ENCODE measurements at places on chromosomes 11 and 22.

GRCh38 chr11:117771197-117771596, 25.8 kb downstream of the DSCAML1 start:
- DNase-seq = no peak

DNA sequence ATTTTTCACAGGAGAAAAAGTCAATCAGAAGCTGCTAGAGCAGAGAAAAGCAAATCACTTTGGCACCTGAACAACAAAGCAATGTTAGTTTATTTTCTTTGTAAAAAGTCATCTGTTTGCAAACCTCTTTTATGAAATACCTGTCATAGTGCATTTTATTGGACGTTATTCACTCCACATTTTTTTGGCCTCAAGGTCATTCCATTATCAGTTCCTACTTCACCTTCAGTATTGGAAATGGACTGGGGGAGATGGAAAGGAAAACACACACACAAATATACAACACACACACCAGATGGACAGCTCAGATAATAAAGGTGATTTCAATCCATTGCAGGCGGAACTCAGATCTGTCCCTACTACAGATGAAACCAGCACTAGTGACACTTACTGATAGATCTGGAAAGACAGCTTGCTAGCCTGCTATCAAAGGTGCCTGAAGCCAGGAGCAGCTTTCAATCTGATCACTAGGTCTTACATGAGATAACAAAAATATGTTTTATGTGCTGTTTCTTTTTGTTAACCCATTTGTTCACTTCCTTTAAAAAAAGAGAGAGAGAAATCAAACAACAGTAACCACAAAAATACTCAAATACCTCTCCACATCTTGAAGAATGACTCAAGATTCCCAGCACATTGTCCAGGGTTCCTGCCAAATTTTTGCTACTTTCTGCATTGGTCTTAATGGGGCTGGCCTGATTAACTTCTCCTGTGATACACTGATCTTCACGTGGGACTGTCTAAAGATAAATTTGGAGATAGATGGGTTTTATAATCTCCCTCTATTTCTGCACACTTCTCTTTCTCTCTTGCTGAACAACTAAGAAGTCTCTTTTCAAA, 844.3 kb upstream of the TENM4 start:
- no peak for DNase-seq

DNA sequence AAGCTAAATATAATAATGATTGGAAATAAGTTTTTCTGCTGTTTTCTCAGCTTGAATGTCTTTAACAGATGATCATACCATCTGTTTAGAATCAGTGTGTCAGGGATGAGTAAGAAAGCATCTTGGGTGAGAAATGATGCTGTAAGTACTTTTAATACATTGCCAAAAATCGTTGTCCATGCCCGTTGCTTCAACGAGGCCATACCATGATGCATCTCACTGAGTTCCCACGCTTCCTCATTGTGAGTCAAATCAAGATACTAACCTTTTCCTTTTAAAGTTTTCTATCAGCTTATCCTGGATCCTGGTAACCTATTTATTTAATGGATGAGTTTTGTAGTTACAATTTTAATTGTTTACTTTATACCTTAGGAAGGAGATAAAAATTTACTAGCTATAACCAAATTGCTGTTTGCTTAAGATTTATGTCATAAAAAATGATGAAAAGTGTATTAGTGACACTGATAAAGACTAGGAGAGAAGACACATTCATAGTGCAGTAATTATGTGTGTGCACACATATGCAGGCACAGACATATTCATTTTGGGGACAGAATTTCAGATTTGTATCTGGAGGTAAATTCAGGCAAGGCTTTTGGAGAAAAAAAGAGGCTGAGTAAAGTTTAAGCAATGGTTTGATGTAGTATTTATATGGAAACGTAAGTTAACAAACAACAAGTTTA, 154.8 kb downstream of the UVRAG start:
- DNase-seq = no peak

- no peak for DNase-seq
Observed at GRCh38 chr11:44199816-44200215, 104.3 kb downstream of the EXT2 start.

- DNase-seq = no peak
Observed at GRCh38 chr11:78773077-78773476, 198.4 kb upstream of the NARS2 start.

DNA sequence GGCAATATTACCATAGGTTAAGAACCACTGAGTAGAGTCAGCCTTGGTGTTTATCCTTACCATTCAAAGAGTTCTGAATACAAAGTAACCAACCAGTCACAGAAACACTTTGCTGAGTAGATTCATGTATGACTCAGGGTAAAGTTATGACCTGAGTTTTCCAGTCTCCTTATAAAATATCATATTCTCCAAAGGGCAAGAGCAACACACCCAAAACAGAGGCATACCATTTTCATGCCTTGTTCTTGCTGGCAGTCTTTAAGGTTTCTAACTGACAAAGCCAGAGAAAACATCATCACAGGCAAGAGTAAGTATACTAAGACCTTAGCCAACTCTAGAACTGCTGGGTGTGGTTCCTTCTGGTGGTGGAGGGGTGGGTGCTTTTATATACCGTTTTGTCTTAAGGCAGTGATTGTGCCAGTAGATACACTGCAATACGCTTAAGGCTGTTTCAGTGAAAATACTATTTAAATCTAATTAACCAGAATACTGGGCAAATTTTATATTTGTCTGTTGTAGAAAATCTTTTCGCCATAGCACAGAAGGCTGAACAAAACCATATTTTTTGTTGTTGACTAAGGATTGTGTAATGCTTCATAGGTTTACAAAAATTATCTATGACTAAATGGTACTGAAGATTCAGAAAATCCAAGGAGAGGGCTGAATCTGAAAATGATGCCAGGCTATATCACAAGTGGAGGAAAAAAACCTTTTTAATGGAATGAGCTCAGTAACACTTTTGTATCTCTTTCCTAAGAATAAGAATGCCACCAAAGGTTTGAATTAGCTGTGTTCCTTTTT, 3.0 kb downstream of the ATL3 start:
- no peak for DNase-seq

GRCh38 chr11:6245536-6245935, 6.6 kb downstream of the CNGA4 start:
- no peak for DNase-seq

- no peak for DNase-seq
Observed at GRCh38 chr11:57294225-57295131, 30.3 kb downstream of the TNKS1BP1 start.

- no peak for DNase-seq
Observed at GRCh38 chr11:119376197-119376847, 5.2 kb downstream of the USP2 start.

DNA sequence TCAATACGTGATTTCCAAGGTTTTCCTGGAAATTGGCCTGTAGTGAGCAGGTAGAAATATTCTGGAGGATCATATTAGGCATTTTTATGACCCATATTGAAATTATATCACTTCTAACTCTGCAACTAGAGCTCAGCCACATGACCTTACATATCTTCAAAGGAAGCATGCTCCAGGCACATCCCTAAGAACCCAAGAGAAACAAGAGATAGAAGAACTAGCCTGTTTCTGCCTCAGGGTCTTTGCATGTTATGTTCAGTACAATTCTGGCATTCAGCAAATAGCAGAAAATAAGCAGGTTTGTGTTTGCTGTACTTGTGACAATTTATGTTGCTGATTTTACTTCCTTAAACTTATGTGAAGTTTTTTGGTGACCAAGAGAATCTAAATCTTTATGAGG, 663.7 kb upstream of the ANO5 start:
- DNase-seq = no peak

DNA sequence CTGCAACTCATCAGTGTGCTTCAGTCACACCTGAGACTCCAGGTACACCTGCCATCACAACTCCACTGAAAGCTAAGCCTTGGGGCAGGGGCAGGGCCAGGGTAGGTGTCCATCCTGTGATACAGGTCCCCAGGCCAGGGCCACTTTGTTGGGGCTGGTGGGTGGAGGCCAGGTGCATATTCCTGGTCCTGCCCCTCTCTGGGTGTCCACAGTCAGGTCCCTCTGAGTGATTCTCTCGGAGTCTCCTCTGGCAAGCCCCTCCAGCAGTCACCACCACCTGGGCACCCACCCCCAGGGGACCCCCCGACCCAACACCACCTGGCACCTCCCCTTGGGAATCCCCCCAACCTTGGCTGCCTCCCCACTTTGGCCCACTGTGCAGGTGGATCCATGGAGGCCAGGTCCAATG, 9.5 kb upstream of the ACR start:
- peak; percentile 4 for DNase-seq

- DNase-seq = no peak
Observed at GRCh38 chr11:587978-588380, 11.7 kb downstream of the PHRF1 start.

Measured in WERI-Rb-1 (cell line).